ENCODE measurements at places on chromosomes 7 and 10. TPM values are rescaled to one million over a fixed set of nuclear protein-coding genes. Genes with fewer than 3 reads are reported as not detected.

DNA sequence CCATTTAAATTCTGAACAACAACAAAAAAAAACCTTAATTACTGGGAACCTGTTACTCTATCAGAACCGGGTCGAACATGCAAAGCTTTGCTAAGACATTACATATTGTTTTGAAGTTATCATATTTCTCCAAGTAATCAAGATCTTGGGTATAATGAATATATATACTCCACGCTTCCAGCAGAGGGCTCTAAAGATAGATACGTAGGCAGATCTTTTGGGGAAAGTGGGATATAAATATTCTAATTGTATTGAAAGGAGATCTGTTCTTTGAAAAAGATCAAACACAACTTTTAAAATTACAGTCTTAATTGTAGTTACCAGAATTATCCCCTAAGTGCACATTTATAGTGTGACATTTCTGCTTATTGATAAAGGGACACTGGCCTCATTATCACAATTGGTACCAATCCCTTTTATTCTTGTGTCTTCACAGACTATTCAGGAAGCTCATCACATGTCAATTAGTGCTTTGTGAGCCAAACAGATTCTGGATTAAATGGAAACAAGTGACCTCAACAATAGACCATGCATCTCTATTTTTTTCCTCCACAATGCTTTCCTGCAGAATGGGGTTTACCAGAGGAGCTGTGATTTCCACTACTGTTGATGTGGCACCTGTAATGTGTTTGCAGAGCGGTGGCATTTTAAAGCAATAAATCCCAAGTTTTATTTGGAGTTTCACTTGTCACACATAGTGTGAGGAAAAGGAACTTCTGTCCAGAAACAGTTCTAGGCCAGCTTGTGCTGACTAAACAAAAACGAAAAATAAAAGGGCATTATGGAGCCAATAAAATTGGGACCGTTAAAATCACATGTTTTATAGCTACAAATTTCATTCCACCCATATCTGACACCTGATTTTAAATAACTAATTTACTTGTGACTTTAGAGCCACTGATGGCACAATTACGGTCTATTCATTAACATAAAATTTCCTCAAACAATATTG lies 122.4 kb downstream of the CTTNBP2 start:
- H3K4me3 ChIP-seq = no peak overlapping the region
- H3K4me1 ChIP-seq = no peaks in the 10 kb centered on the region
- H3K27me3 ChIP-seq = no peaks in the 10 kb centered on the region
- no peaks in the 10 kb centered on the region for H3K36me3 ChIP-seq
- DNase-seq = no peak
- no peak overlapping the region for H3K27ac ChIP-seq

Gene ZNF503
- 9.8 TPM for total RNA-seq

- H3K4me3 ChIP-seq = no peak overlapping the region
- no peak for DNase-seq
- H3K4me1 ChIP-seq = peaks cover 22% of the 10 kb centered on the region
- H3K27ac ChIP-seq = no peak overlapping the region
- H3K36me3 ChIP-seq = no peaks in the 10 kb centered on the region
Observed at GRCh38 chr10:48456808-48457761, 147.8 kb downstream of the ARHGAP22 start.

GRCh38 chr10:13803566-13804554 lies 217.1 kb downstream of the PRPF18 start:
- H3K4me3 ChIP-seq = no peak overlapping the region
- H3K27me3 ChIP-seq = no peaks in the 10 kb centered on the region
- peaks cover 23% of the 10 kb centered on the region for H3K4me1 ChIP-seq
- no peak for DNase-seq

DNA sequence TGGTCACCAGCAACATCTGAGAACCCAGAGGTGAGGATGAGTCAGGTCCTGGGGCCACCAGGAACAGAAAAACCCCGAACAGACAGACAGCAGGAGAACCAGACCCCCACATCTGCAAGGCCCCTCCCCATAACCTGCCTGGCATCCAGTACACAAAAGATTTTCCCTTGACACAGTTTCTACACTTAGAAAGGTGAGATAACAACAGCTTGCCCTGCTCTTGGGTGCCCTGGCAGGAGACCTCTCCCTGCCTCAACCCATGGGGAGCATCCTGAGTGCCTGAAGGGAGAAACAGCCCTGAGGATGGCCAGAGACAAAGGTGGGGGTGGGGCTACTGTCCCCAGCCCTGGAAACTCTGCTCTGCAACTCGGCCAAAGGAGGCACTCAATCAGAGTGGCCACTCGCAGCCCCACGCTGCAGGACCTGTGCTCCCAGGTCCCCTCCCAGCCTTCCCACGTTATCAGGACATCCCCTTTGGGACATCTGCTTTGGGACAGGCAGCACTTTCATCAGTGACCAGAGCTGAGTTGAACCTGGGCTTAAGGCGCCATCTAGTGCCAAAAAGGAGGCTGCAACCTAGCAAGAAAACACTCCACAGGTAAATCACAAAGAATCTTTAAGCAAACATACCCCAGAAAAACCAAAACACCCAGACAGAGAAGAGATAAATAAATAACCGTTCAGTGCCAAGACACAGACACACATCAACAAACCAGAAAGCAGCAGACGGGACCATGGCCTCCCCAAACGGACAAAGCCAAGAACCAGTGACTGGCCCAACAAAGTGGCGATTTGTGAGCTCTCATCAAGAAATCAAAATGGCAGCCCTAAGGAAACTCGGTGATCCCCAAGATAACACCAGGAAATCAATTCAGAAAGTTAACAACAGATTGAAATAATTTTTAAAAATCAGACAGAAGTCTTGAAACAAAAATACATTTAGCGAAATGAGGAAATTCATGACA lies 233.7 kb downstream of the PTPRN2 start:
- DNase-seq = no peak
- H3K27me3 ChIP-seq = no peaks in the 10 kb centered on the region
- no peaks in the 10 kb centered on the region for H3K36me3 ChIP-seq
- no peak overlapping the region for H3K4me3 ChIP-seq
- H3K27ac ChIP-seq = no peak overlapping the region

Gene TLL2
- 0.96 TPM for total RNA-seq

DNA sequence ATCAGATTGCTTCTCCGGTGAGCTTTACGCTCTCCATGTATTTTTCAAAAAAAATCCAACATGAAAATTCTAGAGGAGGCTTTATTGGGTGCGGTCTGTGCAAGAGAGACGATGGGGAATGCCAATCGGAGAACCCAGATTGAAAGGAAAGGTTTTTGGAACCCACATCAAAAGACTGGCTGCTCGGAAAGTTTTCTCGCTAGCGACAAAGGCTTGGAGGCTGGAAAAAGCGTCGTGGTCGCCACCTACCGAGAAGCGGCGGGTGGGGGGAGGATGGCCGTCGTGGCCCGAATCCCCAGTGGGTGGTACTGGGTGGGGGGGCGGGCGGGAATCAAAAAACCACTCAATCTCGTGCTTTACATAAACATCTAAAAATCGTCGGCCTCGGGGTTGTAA lies 1.1 kb upstream of the GTF2I start:
- H3K27ac ChIP-seq = peak overlapping the region; percentile 99
- peak; percentile 72 for DNase-seq
- no peaks in the 10 kb centered on the region for H3K36me3 ChIP-seq
- no peaks in the 10 kb centered on the region for H3K4me1 ChIP-seq
- no peaks in the 10 kb centered on the region for H3K27me3 ChIP-seq

GRCh38 chr10:54503863-54504262 lies 297.2 kb downstream of the PCDH15 start:
- DNase-seq = no peak
- H3K27me3 ChIP-seq = no peaks in the 10 kb centered on the region
- H3K4me1 ChIP-seq = no peaks in the 10 kb centered on the region
- H3K36me3 ChIP-seq = no peaks in the 10 kb centered on the region
- H3K4me3 ChIP-seq = no peak overlapping the region
- H3K27ac ChIP-seq = no peak overlapping the region

Gene ADARB2
- total RNA-seq = 0.33 TPM

DNA sequence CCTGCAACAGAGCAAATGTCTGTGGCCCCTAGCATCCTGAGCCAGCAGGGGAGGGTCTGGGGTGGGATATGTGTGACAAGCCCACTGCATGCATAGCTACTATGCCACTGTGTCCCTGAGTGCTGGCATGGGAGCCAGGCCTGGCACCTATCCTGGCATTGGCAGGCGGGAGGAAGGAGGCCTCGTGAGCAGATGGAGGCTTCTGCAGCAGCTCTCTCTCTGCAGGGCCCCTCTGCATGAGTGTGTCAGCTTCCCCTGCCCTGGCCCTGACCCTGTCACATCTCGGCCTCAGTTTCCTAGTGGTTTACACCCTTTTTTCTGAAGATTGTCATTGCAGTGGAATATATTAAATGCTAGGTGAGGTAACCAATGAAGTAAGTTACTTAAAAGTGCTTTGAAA lies 13.1 kb upstream of the IMPDH1 start:
- no peaks in the 10 kb centered on the region for H3K27me3 ChIP-seq
- H3K4me3 ChIP-seq = no peak overlapping the region
- no peaks in the 10 kb centered on the region for H3K4me1 ChIP-seq
- DNase-seq = no peak
- no peak overlapping the region for H3K27ac ChIP-seq

DNA sequence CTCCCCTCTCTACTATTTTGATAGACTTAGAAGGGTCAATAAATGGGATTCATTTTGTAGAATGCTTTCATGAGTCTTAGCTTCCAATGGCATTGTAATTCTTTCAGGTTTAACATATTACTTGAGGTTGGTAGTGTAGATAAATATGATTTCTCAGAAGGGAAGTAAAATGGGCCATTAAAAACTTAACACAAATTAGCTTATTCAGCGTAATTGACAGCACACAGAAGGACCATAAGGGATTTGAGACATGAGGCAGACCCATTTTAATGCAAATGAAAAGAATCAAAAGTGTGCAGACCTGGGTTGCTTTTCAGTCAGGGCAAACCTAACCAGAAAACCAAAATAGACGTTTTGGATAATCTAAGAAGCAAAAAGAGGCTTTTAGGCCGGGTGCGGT lies 156.6 kb upstream of the CNTNAP2 start:
- H3K4me3 ChIP-seq = no peak overlapping the region
- H3K4me1 ChIP-seq = no peaks in the 10 kb centered on the region
- no peaks in the 10 kb centered on the region for H3K36me3 ChIP-seq
- no peak overlapping the region for H3K27ac ChIP-seq
- no peaks in the 10 kb centered on the region for H3K27me3 ChIP-seq

Gene HACD1
- 143 TPM for total RNA-seq

GRCh38 chr10:79383974-79384606 lies 36.8 kb downstream of the PPIF start:
- peak; percentile 66 for DNase-seq
- no peak overlapping the region for H3K27ac ChIP-seq
- no peaks in the 10 kb centered on the region for H3K4me1 ChIP-seq
- H3K4me3 ChIP-seq = no peak overlapping the region
- H3K36me3 ChIP-seq = peaks cover 23% of the 10 kb centered on the region

Gene CASTOR2
- total RNA-seq = 67.8 TPM

GRCh38 chr7:37405128-37405527 lies 43.5 kb downstream of the ELMO1 start:
- H3K36me3 ChIP-seq = no peaks in the 10 kb centered on the region
- no peaks in the 10 kb centered on the region for H3K27me3 ChIP-seq
- H3K4me3 ChIP-seq = no peak overlapping the region
- H3K4me1 ChIP-seq = peaks cover 39% of the 10 kb centered on the region

DNA sequence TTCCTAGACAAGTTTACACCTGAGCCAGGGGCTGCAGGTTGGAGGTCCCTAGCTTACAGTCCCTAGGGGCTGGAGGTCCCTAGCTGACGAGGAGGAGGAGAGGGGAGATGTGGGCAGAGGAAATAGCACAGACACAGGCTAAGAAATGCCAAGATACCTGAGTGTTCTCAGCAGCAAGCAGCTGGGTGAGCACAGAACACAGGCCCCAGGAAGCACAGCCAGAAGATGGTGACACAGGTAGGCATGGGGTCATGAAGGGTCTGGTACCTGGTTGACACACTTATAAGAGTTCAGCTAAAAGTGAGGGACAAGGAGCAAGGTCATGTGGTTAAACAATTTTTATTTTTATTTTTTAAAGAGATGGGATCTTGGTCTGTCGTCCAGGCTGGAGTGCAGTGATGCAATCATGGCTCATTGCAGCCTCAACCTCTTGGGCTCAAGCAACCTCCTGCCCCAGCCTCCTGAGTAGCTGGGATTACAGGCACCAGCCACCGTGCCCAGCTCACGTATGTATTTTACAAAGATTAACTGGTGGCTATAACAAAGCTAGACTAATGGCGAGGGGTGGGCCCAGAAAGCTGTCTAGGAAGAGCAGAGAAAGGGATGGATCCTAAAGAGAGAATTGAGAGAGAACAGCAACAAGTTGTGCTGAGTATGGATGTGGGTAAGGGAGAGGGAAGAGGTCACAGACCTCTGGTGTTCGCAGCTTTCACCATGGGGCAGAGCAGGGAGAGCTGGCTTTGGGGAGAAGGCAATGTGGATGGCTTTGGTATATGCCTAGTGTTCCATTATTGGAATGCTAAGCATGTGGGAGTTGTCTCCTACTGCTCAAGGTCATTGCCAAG lies 140.3 kb upstream of the KLF14 start:
- DNase-seq = no peak
- peaks cover 20% of the 10 kb centered on the region for H3K4me1 ChIP-seq
- peaks cover 50% of the 10 kb centered on the region for H3K36me3 ChIP-seq
- H3K27me3 ChIP-seq = no peaks in the 10 kb centered on the region
- H3K27ac ChIP-seq = no peak overlapping the region

GRCh38 chr7:23380556-23380955 lies 81.4 kb downstream of the MALSU1 start:
- no peaks in the 10 kb centered on the region for H3K4me1 ChIP-seq
- DNase-seq = no peak
- H3K27ac ChIP-seq = no peak overlapping the region
- no peak overlapping the region for H3K4me3 ChIP-seq
- no peaks in the 10 kb centered on the region for H3K27me3 ChIP-seq

- H3K27me3 ChIP-seq = no peaks in the 10 kb centered on the region
- no peaks in the 10 kb centered on the region for H3K4me1 ChIP-seq
- no peak overlapping the region for H3K4me3 ChIP-seq
- no peak for DNase-seq
Observed at GRCh38 chr7:20307119-20307518, 23.6 kb upstream of the ITGB8 start.

Measured in right atrium auricular region (tissue), 2 donors.